CD4-positive, alpha-beta T cell (primary cell): ENCODE measurements at places on chromosomes 7 and 10.

DNA sequence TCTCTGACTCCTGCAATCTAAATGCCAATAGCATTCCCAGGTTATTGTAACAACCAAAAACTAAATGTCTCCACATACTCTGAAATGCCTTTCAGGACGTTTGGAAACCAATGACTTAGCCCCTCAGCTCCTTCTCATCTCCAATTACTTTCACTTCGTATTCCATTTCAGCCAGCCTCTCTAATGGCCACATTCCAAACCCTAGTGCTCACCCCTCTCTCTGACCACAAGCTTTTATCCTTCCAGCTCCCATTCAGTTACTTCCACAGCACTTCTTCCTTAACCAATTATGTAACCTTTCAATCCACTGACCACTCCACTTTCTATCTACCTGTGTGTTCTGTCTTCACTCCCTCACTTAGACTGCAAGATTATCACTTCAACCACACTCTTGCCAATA, 4.3 kb downstream of the NOC3L start:
- DNase-seq: no peak

- no peak for DNase-seq
These were observed 74.8 kb upstream of the RPA3 start for GRCh38 chr7:7793249-7793648.

DNA sequence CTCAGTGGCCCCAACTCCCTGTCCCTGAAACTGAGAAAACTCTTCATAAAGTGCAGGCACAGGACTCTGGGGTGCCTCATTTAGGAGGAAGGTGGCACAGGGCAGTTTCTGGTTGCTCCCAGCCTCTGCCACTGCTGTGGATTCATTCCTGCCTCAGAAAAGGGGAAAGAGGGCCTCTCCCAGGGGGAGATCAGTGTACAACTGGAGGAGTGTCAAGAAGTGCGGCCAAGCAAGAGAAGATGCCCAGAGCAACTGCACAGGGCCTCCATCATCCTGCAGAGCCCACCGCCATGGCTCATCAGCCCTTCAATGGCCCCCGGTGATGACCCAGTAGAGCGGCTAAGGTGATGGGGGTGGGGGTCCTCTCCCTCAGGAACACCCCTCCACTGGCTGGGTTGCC, 150.3 kb downstream of the PLXNA4 start:
- no peak for DNase-seq

DNA sequence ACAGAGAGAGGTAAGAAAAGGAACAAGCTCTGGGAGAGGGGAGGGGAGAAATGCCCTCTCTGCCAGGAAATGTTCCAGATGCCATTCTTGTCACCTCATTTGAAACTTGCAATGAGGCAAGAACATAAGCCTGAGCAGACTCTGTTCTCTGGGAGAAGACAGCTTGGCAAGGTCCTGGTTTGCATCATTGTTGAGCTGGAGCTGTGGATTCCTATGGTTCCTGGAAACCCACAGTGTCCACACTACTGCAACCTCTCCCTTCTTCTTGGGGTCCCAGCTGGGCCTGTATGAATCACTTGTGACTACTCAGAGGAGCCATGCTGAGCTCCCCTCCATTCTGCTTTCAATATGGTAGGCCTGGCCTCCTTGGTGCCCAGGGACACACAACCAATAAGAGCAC, 60.8 kb upstream of the HECTD2 start:
- DNase-seq: no peak

DNA sequence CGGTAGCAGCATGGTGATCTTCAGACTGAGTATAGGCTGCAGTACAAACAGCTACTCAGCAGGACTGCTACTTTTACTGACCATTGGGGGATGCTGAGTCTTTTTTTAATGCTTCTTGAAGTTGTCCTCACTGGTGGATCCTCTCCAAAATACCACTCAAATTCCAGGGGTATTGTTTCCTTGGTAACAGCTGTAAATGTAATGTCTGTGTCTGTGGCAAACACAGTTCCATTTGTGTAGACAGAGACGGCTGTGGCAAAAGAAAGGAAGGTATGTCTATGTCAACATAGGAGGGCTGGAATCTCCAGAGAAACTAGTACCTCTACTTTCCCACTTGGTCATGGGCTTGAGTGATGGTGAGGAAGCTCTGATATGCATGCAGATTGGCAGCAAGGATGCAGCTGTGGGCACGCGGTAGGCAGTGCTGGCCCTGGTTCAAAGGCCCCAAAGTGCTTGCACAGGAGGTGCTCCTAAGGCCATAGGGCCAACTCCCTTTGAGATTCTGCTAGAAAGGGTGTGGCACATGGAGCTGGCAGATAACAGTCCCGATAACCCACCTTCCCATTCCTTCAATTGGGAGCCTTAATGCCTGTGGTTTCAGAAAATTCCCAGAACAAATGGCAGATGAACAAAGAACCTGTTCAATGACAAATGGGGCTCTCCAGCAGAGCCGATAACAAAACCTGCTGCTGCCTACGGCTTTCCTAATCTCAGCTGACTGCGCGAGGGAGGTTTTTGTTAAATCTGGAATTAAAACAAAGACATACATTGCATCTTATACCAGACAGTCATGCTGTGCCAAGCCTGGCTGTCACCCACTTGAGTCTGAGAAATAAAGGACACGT, 43.0 kb downstream of the PKD1L1 start:
- DNase-seq: no peak

DNA sequence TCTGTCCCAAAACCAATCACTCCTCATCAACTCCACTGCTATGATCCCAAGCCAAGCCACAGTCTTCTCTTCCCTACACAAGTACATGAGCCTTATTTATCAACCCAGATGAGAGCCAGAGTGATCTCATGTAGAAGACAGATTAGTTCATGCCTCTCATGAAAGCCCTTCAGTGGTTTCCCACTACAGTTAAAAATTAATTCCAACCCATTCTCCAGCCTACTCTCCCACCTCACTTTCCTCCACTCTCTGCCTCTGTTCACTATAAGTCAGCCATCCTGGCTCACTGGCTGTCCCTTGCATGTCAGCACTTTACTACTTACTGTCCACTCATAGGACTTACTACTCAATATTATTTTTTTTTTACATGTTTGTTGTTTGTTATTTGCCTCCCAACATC, 67.3 kb downstream of the CACUL1 start:
- no peak for DNase-seq

GRCh38 chr7:50212666-50213621, 91.6 kb upstream of the IKZF1 start:
- peak; percentile 54 for DNase-seq

DNA sequence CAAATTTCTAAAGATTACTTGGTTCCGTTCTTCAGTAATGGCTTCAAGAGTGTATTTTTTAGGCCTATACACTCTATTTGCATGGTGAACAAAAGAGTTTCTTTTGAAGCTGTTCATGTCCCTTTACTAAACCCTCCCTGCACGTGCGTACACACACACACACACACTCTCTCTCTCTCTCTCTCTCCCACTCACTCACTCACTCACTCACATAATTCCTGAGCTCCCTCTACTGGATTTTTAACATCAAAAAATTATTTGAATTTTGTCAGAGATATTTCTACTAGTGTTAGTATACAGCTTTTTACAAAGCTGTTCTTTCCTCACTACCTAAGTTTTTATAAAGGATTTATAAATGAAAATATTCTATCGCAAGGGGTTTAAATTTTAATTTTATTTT, 85.9 kb downstream of the UBE3C start:
- DNase-seq: no peak

- no peak for DNase-seq
These were observed 39.6 kb upstream of the INPP5A start for GRCh38 chr10:132497861-132498561.
